Fibroblast of skin of left biceps (primary cell): ENCODE measurements at places on chromosomes 5 and 9.

DNA sequence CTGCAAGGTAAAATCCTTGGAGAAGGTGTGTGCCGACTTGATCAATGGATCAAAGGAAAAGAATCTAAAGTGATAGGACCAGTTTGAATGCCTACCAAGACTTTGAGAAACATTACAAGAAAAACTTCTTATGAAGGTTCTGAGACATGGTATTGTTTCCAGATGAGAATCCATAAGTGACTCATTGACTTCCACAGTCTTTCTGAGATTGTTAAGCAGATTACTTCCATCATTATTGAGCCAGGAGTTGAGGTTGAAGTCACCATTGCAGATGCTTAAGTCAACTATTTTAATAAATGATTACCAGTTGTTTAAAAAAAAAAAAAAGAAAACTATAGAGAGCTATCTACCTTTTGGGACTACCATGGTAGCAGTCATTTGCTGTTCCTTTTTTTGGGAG lies 7.0 kb downstream of the LNPEP start:
- DNase-seq = no peak

- no peak for DNase-seq
Measured at GRCh38 chr9:89994988-89995613, 390.3 kb downstream of the GADD45G start.

DNA sequence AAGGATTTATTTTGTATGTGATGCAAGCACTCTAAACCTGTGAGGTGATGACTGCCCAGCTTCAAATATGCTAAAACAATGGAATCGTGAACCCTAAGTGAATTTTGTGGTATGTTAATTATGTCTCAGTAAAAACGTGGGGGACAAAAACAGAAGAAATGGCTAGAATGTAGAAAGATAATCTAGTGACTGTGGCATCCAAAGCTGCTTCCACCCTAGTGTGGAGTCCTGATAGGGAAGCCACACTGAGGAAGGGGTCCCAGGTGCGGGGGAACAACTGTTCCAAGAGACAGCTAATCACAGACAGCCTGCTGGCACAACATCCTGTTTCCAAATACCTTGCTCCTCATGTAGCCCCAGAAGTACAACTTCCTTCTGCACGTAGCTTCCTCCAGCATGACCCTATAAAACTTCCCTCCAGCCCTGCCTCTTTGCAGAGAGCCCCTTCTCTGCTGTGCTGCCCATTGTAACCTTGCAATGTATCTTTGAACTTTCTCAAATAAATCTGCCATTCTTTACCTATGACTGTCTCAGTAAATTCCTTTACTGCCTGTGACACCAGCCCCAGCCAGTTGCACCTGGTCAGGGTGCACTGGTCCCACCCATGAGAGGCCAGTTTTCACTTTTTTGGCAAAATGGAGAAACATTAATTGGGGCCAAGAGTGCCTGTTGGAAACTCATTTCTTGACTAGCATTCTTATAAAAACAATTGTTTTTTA lies 4.9 kb downstream of the GMCL2 start:
- DNase-seq = no peak

DNA sequence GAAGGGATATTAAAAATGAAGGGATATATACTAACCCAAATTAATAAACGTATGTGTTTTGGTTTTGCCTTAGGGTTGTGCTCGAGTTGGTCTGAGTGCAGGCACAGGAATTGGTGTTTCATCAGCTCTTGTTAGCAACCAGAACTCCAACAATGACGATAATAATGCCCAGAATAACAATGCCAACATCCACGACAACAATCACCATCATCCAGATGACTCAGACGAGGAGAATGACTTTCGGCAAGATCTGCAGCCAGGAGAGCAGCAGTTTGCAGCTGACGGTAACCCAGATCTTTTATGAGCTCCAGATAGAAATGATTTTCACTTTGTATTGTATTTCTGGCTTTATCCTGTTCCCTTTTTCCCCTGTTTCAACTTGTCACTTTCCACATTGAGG lies 33.2 kb downstream of the FBXO38 start:
- DNase-seq = no peak
